ENCODE measurements at places on chromosomes 7 and 10. TPM values are rescaled to one million over a fixed set of nuclear protein-coding genes. Genes with fewer than 3 reads are reported as not detected.

TMEM26 gene
- 2.5 TPM for total RNA-seq

MEOX2 gene
- 0.25 TPM for total RNA-seq

CHN2 gene
- total RNA-seq, result 19.0 TPM

FOXP2 gene
- 2.7 TPM for total RNA-seq

NRG3 gene
- total RNA-seq, result 0.42 TPM

CYP2C19 gene
- total RNA-seq, result not detected

RET gene
- 0.09 TPM for total RNA-seq

FKBP6 gene
- not detected for total RNA-seq

OPALIN gene
- total RNA-seq, result not detected

C7orf57 gene
- not detected for total RNA-seq

TRIM50 gene
- total RNA-seq, result not detected

KAZALD1 gene
- total RNA-seq, result 52.9 TPM

TAS2R3 gene
- not detected for total RNA-seq

All from cardiac muscle cell (in vitro differentiated cells and primary cell).